ENCODE measurements at places on chromosomes 5 and 9. TPM values are rescaled to one million over a fixed set of nuclear protein-coding genes. Genes with fewer than 3 reads are reported as not detected.

DNA sequence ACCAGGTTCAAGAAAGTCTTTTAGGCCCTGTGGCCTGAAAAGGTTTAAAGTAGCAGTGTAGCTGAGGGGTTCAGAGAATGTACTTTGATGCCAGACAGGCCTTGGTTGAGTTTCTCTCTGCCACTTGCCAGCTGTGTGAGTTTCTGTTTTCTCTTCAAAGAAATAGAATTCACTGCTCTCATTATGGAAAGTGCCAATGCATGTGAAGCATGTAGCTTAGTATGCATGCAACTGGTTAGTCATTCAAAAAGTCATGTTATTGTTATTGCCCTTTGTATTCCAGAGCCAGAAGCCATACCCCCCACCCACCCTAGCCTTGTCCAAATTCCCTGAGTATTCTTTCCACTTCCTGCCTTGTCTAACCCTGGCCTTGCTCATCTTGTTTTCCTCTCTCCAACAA, 101.7 kb downstream of the ADRB2 start:
- no peaks in the 10 kb centered on the region for H3K36me3 ChIP-seq
- H3K27me3 ChIP-seq: no peaks in the 10 kb centered on the region
- H3K4me3 ChIP-seq: no peak overlapping the region
- peak; percentile 13 for DNase-seq
- no peaks in the 10 kb centered on the region for H3K4me1 ChIP-seq
- peak overlapping the region; percentile 53 for H3K27ac ChIP-seq

DNA sequence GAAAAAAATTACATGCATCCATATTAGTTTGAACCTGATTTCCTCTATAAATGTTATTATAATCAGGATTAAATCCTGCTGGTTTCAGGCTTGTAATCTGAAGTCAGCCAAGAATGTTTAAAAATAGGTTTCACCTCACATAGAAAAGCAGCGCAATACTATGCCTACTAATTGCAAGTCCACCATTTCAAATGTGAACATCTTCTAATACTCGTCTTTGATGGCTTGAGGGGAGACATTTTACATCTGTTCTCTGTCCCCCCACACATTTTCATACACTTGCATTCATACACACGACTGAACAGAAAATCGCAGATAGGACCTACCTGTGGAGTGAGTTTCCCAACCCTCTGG, 41.8 kb downstream of the FREM1 start:
- no peaks in the 10 kb centered on the region for H3K36me3 ChIP-seq
- H3K4me1 ChIP-seq: peaks cover 3% of the 10 kb centered on the region
- H3K27me3 ChIP-seq: no peaks in the 10 kb centered on the region

GRCh38 chr5:11791792-11792191, 112.5 kb downstream of the CTNND2 start:
- peak overlapping the region; percentile 19 for H3K4me3 ChIP-seq
- no peak for DNase-seq
- H3K4me1 ChIP-seq: peaks cover 10% of the 10 kb centered on the region
- H3K27me3 ChIP-seq: no peaks in the 10 kb centered on the region
- no peaks in the 10 kb centered on the region for H3K36me3 ChIP-seq

Gene SVEP1
- 0.29 TPM for total RNA-seq

- H3K4me3 ChIP-seq: no peak overlapping the region
- H3K27ac ChIP-seq: no peak overlapping the region
- H3K4me1 ChIP-seq: no peaks in the 10 kb centered on the region
- no peaks in the 10 kb centered on the region for H3K27me3 ChIP-seq
These were observed 42.6 kb downstream of the ZDHHC21 start for GRCh38 chr9:14650596-14650995.

Gene SKIC3
- total RNA-seq: 80.7 TPM

DNA sequence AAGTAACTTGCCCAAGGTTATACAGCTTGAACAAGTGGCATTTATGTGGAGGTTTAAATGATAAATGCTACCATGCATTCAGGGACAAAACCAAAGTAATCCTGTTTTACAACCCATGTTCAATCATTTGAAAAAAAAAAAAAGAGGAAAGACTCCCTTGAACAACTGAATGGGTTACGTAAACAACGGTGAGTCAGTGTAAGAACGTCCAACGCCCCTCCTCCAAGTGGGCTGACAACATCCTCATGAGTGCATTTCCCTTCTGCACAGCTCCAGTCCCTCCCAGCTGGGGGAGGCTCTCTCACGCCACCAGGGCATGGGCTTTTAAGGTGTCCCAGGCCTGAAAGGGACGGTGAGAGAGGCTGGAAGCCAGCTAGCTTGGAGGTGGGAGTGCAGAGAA, 90.0 kb downstream of the PRRT1B start:
- H3K4me3 ChIP-seq: no peak overlapping the region
- H3K4me1 ChIP-seq: no peaks in the 10 kb centered on the region
- peaks cover 34% of the 10 kb centered on the region for H3K36me3 ChIP-seq
- peak; percentile 76 for DNase-seq
- H3K27me3 ChIP-seq: no peaks in the 10 kb centered on the region

DNA sequence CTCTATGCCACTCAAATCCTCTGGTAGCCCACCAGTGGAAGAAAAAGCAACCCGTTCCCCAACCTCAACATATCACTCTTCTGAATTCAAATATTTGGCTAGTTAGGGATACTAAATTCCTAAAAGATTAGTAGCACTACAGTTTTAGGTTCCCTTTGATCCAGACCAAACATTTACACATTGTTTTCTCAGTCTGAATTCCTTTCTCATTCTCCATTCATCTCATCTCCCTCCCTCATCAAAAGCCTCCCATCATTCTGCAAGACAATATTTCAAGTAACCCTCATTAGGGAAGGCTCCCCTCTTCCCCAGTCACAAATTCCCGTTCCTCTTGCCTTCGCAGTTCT, 26.3 kb downstream of the ADAM19 start:
- no peaks in the 10 kb centered on the region for H3K27me3 ChIP-seq
- peaks cover 83% of the 10 kb centered on the region for H3K36me3 ChIP-seq
- no peak for DNase-seq
- peaks cover 36% of the 10 kb centered on the region for H3K4me1 ChIP-seq

DNA sequence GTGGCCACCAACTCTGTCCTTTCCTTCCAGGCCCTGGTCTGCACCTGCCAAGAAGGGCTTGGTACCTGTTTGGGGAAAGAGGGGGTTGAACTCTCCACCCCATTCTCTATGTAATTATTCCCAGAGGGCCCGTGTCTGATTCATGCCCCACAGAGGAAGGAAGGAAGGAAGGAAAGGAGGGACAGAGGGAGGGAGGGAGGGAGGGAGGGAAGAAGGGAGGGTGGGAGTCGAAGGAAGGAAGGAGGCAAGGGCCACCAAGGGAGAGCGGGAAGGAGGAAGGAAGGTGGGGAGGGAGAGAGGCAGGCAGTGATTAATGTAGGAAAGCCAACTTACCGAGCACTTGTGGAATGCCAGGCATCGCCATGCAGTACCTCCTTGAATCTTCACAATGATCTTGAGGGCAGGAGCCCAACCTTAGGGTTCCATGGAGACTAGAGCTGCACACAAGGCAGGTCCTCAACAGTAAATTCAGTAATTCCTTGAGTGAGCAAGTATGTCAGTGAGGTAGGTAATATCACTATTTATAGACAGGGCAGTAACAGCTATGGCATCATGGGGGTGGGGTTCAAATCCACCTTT, 75.8 kb downstream of the FGF18 start:
- no peak for DNase-seq
- peak overlapping the region; percentile 78 for H3K27ac ChIP-seq
- peaks cover 6% of the 10 kb centered on the region for H3K4me1 ChIP-seq
- H3K4me3 ChIP-seq: no peak overlapping the region

DNA sequence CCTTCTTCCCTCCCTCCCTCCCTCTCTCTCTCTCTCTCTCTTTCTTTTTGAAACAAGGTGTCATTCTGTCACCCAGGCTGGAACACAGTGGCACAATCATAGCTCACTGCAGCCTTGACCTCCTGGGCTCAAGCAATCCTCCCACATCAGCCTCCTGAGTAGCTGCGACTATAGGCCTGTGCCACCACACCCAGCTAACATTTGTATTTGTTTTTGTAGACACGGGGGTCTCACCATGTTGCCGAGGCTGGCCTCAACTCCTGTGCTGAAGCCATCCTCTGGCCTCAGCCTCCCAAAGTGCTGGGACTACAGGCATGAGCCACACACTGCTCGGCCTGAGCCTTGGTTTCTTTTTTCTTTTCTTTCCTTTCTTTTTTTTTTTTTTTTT, 45.8 kb downstream of the PLPP7 start:
- H3K36me3 ChIP-seq: no peaks in the 10 kb centered on the region
- peaks cover 6% of the 10 kb centered on the region for H3K4me1 ChIP-seq
- DNase-seq: peak; percentile 40
- no peak overlapping the region for H3K27ac ChIP-seq
- no peak overlapping the region for H3K4me3 ChIP-seq
- H3K27me3 ChIP-seq: no peaks in the 10 kb centered on the region

Gene HRCT1
- not detected for total RNA-seq
